ENCODE measurements at places on chromosomes 16 and 17. TPM values are rescaled to one million over a fixed set of nuclear protein-coding genes. Genes with fewer than 3 reads are reported as not detected.

DNA sequence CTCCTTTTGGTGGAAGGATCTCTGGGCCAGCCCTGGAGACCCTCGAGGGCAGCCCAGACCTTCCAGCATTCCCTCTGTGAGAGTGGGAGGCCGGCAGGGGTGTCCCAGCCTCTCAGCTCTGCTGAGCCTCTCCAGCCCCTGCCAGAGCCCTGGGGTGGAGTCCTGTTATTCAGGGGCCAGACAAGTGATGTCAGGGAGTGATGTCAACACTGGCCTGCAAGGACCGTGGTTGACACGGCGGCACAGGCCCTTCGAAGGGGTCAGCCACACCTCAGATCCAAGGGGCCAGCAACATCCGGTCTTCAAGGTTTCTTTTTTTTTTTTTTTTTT, 231.2 kb downstream of the KATNIP start:
- DNase-seq: no peak
- H3K36me3 ChIP-seq: no peaks in the 10 kb centered on the region
- H3K27me3 ChIP-seq: no peaks in the 10 kb centered on the region
- H3K4me3 ChIP-seq: no peak overlapping the region
- H3K27ac ChIP-seq: no peak overlapping the region

Gene ELAC2
- total RNA-seq: 74.1 TPM

Gene CD300E
- not detected for total RNA-seq

Gene NPIPA5
- total RNA-seq: 14.2 TPM

Gene KAT2A
- total RNA-seq: 59.0 TPM

Data from activated naive CD4-positive, alpha-beta T cell treated with anti-CD3 and anti-CD28 coated beads for 36 hours (primary cell).